ENCODE measurements at places on chromosomes 12 and 14.

DNA sequence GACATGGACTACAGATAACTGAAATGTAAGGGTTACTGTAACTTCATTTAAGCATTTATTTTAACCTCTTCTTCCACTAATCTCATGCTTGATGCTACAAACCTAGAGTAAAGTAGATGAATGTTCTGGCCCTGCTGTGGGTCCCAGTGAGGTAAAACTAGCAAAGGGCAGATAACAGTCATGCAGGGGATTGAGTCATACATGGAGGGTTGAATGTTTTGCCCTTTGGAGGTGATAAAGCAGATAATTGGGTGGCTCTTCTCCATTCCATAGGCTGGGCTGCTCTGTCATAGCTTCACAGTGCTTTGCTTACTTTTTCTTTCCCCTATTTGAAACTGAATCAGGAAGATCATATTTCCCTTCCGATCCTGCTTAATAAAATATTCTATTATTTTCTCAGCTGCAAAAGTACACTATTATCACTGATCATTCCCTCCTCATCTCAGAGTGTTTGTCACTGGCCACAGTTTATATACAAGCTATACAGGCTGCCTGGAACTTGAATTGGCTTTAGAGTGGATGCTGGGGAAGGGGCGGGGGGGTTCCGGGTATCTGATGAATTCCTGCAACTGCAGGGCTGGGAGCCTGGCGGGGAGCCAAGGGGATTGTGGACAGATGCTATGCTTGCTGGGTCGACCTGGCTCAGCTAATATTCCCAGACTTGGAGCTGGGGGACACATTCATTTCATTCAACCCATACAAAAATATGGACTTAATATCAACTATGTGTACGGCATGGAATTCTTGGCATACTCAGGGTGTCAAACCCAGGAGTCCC is 235.1 kb downstream of the NRXN3 start:
- no peak for DNase-seq

GRCh38 chr14:59249029-59249428 is 60.6 kb downstream of the DAAM1 start:
- DNase-seq: no peak

- no peak for DNase-seq
Measured at GRCh38 chr14:34299360-34299759, 162.7 kb downstream of the SPTSSA start.

DNA sequence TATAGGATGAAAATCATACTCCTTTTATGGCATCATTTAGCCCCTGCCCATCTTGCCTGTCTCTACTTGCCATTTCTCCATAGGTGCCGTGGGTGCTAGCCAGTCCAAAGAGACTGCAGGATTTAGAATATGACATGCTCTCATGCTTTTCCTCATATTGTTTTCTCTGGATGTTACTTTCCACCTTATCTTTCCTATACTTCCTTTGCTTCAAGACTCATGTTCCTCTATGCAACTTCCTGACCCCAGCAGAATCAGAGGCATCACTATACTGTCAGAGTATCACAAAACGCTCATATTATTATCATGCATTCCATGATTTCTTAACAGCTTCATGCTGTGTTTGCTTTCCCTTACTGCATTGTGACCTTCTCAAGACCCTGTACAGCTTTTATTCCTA is 220.8 kb upstream of the ABCD2 start:
- DNase-seq: no peak

- DNase-seq: no peak
Measured at GRCh38 chr12:129549656-129550055, 354.2 kb downstream of the TMEM132D start.

DNA sequence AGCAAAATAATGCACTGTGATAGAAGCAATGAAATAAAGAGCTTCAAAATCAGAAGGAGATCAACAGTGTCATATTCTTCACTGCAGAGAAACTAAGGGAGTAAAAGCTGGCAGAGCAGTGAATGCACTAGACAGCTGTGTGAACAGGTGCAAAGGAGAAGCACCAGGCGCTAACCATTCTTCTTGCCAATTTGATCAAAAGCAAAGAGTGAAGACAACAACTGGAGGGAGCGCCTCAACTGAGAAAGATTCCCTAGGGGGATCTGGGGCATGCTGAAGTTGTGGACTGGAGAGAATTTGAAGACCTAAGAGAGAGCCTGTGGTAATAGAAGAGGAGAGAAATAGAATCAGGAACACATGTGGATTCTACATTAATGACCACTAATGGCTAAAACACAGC is 50.4 kb upstream of the OVCH1 start:
- DNase-seq: no peak

- DNase-seq: no peak
Measured at GRCh38 chr14:102828151-102828550, 50.9 kb downstream of the TRAF3 start.

DNA sequence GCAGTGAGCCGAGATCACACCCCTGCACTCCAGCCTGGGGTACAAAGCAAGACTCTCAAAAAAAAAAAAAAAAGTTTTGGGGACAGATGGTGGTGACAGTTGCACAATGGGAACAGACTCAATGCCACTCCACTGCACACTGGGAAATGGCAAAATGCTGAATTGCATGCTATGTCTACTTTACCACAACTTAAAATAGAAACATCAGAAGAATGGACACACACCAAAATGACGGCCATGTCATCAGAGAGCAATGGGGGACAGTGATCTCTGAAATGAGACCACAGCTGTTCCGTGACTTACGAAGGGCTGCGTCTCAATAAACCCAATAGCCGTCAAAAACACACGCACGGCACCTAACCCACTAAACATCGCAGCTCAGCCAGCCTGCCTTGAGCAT is 13.7 kb downstream of the DDX54 start:
- no peak for DNase-seq

GRCh38 chr14:61109288-61109687 is 128.2 kb downstream of the SLC38A6 start:
- no peak for DNase-seq
